ENCODE measurements at places on chromosomes 1 and 21.

- DNase-seq = no peak
Measured at GRCh38 chr21:32337206-32337605, 38.6 kb downstream of the MRAP start.

GRCh38 chr1:231561647-231562383 is 33.3 kb downstream of the TSNAX start:
- DNase-seq = no peak

- no peak for DNase-seq
Measured at GRCh38 chr1:18955441-18956192, 859 bp downstream of the IFFO2 start.

DNA sequence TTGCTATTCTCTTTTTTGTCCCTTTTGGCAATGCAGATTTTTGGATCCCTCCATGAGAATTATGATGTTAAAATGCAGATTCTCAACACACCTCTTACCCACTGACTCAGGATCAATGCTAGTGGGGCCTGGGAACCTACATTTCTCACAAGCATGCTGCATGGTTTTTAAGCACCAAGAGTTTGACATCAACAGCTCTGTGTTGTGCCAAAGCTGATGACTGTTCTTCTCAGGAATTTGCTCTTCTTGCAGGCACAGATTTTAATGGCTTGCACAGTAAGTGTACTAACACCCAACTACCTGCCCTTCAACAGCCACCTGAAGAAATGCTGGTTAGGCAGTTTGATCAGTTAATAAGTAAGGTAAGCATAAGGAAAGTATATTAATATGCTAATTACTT is 468.7 kb downstream of the PTBP2 start:
- no peak for DNase-seq

- no peak for DNase-seq
Measured at GRCh38 chr1:3978990-3979325, 78.9 kb upstream of the C1orf174 start.

DNA sequence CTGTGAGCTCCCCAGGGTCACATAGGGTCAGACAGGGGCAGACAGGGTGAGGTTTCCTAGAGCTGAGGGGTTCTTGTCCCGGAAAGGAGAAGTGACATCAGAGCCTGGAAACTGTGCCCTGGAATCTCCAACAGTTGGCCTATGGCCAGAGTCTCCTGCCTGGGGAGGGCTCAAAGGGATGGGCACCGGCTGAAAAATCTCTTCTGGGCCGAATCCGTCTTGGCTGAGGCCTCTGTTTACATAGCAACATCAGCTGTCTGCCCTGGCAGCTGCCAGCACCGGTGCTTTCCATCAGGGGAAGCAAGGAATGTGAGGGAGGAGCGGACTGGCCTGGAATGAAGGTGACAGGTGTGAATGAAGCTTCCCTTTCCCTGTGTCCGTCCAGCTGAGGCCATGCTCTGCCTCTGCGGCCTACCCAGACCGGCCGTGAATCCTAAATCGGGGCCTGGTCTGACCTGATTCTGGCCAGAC is 30.7 kb downstream of the VASH2 start:
- DNase-seq = no peak

DNA sequence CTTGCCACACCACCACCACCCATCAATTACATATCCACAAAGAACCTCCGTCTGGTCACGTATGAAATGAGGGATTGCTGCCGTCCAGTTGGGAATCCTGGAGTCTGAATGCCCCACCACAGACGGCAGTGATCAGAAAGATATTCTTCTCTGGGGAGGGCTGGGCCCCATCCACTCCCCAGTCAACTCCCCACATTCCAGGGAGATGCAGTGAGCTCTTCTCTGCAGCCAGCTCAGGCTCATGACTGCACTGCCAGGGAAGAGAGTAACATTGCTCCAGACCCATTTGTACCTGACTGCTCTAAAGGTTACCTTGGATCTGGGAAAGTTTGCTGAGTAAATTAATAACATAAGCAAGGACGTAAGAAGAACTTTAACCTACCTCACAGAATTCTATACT is 18.3 kb downstream of the DEGS1 start:
- DNase-seq = no peak

GRCh38 chr1:57489358-57490036 is 65.6 kb upstream of the DAB1 start:
- no peak for DNase-seq

GRCh38 chr1:85734931-85735330 is 26.7 kb upstream of the ZNHIT6 start:
- no peak for DNase-seq

- no peak for DNase-seq
Measured at GRCh38 chr1:119565131-119565772, 58.2 kb downstream of the HSD3B1 start.

- DNase-seq = no peak
Measured at GRCh38 chr1:240169188-240169587, 77.5 kb downstream of the FMN2 start.

DNA sequence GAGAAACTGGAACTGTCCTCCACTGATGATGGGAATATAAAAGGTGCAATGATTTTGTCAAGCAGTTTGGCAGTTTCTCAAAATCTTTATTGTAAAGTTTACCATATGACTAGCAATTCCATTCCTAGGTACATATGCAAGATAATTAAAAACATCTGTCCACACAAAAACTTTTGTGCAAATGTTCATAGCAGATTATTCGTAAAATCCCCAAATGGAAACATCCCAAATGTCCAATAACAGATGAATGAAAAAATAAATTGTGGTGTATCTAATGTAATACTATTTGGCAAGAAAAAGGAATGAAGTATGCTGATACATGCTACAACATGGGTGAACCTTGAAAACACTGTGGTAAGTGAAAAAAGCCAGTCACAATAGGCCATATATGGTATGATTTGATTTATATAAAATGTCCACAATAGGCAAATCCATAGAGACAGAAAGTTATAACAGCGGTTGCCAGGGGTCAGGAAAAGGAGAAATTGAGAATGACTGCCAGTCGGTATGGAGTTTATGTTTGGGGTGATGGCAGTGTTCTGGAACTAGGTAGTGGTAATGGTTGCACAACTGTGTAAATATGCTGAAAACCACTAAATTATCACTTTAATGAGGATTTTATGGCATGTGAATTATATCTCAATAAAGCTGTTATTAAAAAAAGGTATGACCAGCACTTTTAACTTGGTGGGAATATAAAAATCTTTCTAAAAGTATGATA is 81.7 kb upstream of the BEND5 start:
- DNase-seq = no peak

DNA sequence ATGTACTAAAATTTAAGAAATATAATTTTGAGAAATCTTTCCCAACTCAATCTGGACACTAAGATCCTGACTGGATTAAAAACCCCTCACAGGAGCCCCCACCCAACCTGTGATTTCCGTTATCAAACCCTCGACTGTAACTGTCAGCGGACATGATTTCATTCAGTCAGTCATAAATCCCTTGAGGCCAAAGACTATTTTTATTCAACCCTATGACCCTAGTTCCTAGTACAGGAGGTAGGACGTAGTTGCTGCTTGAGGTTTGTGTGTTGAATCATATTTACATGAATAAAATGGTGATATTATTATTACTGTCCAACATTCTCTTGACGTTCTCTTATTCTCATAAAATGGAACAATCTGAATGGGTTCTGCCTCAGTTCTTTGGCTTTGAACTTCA is 73.1 kb upstream of the DYNLT5 start:
- DNase-seq = no peak

GRCh38 chr1:216310776-216311175 is 112.5 kb downstream of the USH2A start:
- DNase-seq = no peak

GRCh38 chr1:111847466-111847865 is 91.8 kb downstream of the DDX20 start:
- DNase-seq = no peak

DNA sequence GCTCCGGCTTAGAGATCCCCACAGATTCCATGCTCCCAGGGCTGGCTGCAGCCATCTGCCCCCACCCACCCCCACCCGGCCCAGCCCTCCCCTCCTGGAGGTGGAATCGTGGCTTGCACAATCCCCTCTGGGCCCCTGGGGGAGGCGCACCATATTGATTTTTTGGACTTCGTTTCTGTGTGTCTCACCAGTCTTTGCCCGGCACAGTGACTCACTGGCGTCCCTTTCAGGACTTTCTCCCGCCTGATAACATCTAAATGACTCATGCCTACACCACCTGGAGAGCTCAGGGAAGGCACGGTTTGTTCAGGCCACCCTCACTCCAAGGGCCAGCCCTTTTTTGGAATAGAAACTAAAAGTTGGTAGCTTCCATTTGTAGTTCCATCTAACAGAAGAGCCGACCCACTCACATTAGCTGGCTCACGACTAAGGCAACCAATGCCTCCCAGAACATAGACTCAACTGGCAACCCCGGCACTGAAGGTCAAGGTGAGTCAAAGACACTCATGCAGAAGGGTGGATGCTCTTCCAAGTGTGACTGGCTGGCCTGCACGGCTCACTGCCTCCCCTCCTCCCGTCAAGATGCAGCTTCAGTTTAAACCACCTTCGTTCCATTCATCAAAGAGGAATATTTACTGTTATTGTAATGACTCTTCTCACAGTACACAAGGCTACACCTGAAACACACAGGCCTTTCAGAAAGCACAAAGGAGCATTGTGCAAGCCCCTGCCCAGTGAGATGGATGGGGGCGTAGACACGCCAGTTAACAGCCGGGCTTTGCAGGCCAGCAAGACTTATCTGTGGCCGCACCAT is 18.1 kb upstream of the ETS2 start:
- no peak for DNase-seq

DNA sequence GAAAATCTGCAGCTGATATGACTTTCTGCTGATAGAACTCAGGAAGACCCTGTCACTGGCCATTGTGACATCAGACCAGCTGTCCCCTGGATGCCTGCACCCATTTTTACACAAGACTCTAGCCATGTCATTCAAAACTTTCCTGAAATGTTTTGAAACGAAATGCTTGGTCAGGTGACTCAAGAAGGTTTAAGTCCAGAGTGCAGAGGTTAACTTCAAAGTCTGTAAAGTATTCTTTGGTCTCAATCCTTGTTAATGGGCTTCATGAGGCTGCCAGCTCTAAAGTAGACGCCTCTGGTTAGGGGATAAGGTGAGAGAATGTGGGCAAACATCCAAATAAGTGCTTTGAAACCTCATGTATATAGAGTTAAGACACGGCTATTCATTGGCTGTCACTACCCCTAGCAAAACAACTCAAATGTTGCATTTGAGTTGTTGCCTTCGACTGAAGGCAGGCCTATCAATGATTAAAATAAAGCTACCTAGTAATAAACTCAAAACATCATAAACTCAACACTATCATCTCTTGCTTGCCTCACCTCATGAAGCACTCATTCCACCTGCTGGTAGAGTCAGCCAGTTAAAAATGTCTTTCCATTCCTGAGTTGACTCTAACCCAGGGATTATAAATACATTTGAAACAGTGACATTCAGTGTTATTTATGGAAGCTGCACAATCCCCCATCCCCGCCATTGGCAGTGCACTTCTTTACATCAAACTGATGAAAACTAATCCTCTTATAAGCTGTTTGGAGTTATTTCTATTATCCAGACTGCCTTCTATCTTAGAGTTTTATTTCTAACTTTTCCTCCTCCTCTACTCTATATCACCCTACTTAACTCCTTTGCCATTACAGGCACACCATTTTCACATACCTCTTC is 26.0 kb downstream of the RABIF start:
- DNase-seq = no peak

DNA sequence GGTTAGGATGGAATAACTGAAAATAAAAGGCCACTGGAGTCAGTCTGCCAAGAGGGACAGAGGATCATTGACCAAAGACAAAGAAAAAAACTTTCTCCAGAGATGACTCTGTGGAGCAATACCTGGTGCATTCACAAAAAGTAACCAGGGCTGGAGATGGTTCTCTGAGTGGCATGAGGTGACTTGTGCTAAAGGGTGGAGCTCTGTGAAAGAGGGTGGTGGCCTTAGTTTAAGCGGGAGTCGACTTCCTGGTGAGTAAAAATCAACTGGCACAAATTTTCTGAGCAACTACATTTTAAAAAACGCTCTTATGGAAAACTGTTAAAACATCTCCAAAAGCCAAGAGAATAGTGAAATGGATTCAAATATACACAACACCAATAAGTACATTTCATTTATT is 10.0 kb downstream of the NHLH2 start:
- no peak for DNase-seq

DNA sequence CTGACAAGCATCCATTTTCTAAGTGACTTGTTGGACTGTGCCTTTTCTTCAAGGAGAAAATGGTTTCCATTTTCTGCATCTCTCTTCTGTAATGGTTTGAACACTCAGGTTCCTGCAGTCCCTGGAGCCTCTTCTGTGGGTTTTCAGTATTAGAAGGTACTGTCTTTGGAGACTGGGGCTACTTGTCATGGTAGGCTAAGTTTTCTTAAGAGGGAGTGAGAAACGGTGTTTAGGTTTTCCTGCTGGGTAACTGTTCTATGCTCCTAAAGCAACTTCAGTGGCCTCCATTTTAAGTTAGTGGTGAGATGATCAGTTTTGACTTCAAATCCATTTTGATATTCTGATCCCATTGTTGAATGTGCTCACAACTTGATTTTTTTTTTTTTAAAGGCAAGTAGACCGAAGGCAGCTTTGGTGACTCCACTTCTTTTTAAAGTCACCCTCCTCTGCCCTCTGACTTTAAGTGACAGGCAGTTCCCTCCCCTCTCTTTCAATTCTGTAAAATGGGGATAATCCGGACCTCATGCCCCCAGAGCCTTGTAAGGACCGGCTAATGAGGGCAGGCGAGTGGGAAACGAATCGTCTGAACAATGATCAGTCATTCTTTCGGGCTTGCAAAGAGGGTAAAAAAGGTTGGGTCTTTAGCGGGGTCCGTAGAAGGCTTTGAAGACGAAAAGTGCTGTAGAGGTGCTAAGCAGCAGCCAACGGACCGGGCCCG is 1.0 kb upstream of the ARID1A start:
- peak; percentile 5 for DNase-seq

DNA sequence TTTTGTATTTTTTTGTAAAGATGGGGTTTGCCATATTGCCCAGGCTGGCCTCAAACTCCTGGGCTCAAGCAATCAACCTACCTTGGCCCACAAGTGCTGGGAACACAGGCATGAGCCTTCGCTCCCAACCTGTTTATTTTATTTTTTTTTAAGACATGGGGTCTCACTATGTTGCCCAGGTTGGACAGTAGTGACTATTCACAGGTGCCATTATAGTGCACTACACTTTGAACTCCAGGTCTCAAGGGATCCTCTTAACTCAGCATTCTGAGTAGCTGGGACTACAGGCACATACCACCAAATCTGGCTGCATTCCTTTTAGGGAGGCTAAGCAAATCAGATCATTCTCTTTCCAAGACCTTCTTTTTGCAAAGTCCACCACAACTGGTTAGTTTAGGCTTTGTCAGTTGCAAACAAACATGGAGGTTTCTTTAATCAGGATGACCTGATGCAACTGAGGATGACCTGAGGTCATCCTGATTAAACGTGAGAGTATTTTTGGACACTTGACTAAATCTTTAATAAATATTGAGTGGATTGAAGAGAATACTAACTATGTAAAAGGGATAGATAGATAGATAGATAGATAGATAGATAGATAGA is 30.0 kb upstream of the RALGPS2 start:
- DNase-seq = no peak

Measured in stimulated activated CD4-positive, alpha-beta T cell treated with anti-CD3 and anti-CD28 coated beads, Interleukin-15, amount 100 ng/mL, for 48 hours (primary cell).